ENCODE measurements at places on chromosomes 11 and 22.
A peak's percentile ranks its signal among the peaks of the same experiment; 100 is the strongest.

DNA sequence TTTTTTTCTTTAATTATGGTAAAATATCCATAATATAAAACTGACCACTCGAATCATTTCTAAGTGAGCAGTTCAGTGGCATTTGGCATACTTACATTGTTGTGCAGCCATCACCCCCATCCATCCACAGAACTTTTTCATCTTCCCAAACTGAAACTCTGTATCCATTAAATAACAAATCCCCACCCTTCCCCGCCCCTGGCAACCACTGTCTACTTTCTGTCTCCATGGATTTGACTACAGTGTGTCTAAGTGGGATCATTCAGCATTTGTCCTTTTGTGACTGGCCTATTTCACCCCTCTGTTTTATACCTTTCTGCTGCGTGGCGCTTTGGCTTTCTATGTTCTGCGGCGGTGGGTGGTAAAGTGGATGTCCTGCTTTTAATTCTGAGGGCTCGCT is 49.1 kb downstream of the RTN4R start:
- no peak for DNase-seq

GRCh38 chr22:32699686-32700085 is 101.8 kb upstream of the TIMP3 start:
- no peak for DNase-seq

GRCh38 chr11:108970221-108970991 is 305.5 kb downstream of the DDX10 start:
- no peak for DNase-seq

DNA sequence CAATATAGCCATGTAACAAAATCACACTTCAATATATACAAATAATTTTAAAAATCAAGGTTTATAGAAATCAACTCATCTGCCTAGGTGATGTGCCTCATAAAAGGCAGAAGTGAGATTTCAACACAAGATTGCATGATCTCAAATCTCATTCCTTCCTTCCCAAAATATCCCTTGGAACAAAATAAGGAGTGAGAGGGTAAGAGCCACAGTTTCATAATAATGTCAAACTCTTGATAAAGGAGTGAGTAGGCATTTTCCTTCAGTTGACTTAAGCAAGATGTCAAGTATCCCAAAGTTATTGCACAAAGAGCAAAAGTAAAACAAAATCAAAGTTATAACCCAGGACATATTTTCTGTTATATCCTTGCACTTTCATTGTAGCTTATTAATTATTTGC is 81.3 kb downstream of the C22orf31 start:
- DNase-seq: no peak

DNA sequence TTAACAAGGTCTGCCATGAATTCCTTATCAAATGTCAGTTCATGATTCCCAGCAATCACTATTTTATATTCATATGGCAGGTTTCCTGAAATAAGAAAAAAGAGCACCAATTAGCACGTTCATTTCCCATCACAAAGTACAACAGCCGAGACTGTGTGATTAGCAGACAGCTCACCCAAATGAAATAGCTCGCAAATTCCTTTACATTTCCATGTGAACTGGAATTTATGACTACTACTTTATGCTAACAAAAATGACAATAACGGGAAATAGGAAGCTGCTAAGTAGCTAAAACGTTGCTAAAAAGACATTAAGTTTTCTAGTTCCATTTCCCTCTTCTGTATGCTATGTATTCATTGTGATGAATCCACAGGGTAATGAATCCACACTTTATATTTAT is 90.7 kb downstream of the MPPED2 start:
- no peak for DNase-seq

GRCh38 chr11:77153276-77154185 is 25.5 kb downstream of the MYO7A start:
- DNase-seq: no peak

GRCh38 chr11:25710975-25711374 is 621.0 kb upstream of the ANO3 start:
- DNase-seq: no peak

- no peak for DNase-seq
Measured at GRCh38 chr11:13143486-13144297, 133.9 kb upstream of the BMAL1 start.

GRCh38 chr11:19018901-19019300 is 41.6 kb downstream of the MRGPRX2 start:
- peak; percentile 19 for DNase-seq

DNA sequence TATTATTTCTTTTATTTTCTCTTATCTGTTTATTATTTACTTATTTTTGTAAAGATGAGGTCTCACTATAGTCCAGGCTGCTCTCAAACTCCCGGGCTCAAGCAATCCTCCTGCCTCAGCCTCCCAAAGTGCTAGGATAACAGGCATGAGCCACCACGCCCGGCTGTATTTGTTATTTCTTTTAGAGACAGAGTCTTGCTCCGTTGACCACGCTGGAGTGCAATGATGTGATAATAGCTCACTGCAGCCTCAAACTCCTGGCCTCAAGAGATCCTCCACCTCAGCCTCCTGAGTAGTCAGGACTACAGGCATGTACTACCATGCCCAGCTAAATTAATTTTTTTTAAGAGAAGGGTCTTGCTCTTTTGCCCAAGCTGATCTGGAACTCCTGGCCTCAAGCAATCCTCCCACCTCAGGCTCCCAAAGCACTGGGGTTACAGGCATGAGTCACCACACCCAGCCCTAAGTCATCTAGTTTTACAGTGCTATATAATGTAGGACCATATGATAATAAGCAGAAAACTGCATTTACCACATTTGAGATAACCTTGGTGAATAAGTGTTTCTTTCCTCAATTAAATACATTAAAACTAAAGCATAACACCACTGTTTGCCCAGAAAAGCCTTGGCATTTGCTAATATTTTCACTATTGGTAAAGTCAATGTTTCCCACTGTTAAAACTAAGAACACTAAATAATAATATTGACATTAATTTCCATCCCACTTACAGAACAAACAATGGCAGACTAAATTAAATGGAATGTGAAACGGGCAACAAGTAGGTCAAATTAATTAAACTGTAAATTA is 127.5 kb downstream of the SIK3 start:
- DNase-seq: no peak

- no peak for DNase-seq
Measured at GRCh38 chr11:19433367-19433766, 192.6 kb upstream of the E2F8 start.

GRCh38 chr11:76313913-76314740 is 66.8 kb downstream of the THAP12 start:
- DNase-seq: peak; percentile 90

DNA sequence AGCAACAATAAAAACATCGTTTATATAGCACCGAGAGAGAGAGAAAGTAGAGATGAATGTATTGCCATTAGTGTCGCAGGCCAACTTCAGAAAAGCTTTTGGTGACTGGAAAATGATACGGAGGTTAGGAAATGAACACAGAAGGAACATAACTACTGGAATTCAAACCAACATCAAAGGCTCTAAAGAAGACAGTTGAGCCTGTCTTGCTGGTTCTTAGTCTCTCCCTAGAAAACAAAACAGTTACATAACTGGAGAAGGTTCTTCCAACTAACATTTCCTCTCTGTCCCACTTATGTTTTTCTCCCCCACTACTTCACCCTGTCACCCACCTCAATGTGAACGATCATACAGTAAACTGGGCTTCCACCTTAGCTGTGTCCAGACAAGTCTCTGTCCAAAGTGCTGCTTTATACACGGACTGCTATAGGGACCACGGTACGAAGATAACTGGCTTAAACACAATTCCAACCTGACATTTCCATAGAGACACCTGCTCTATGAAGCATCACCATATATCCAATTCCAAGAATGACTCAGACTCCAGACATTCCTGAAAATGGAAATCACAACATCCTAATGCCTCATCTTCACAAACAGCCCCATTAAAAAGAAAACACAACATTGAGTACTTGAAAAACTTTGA is 85.2 kb upstream of the ARHGAP32 start:
- no peak for DNase-seq

DNA sequence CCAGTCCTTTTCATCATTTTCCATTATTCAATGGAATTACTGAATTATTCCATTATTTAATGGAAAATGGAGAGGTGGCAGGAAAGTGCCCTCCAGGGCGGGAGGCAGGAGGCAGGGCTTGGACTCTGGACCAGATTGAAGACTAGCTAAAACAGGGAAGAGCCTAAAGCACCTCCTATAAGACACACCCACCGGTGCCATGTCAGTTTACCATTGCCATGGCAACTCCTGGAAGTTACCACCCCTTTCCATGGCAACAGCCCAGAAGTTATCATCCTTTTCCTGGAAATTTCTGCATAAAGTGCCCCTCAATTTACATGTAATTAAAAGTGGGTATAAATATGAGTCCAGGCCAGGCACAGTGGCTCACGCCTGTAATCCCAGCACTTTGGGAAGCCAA is 443.7 kb downstream of the TBC1D22A start:
- DNase-seq: no peak

GRCh38 chr11:111913997-111914396 is 1.5 kb downstream of the HSPB2 start:
- DNase-seq: no peak

- DNase-seq: no peak
Measured at GRCh38 chr22:44777364-44777755, 25.0 kb downstream of the ARHGAP8 start.

- no peak for DNase-seq
Measured at GRCh38 chr11:126914166-126914565, 86.4 kb downstream of the KIRREL3 start.

- peak; percentile 92 for DNase-seq
Measured at GRCh38 chr11:7673724-7674434, 579 bp upstream of the CYB5R2 start.

GRCh38 chr11:87432022-87432421 is 394.3 kb downstream of the TMEM135 start:
- no peak for DNase-seq

GRCh38 chr11:66084821-66085475 is 14.9 kb downstream of the PACS1 start:
- DNase-seq: no peak

DNA sequence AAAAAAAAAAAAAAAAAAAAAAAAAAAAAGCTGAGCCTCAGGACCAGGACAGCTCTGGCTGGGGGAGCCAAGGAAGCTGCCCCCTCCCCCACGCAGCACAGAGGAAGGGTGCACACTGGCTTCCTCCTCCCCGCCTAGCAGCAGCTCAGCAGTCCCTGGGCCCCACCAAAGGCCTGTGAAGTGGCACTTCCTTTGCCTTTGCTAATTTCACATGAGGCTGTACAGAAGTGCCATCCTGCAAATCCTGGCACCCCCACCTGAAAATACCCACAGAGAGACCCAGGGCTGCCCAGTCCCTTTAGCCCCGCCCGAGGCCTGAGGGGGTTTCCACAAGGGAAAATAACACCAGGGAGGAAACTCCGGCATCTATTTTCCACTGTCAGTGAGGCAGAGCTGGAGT is 3.9 kb downstream of the RHOG start:
- no peak for DNase-seq

DNA sequence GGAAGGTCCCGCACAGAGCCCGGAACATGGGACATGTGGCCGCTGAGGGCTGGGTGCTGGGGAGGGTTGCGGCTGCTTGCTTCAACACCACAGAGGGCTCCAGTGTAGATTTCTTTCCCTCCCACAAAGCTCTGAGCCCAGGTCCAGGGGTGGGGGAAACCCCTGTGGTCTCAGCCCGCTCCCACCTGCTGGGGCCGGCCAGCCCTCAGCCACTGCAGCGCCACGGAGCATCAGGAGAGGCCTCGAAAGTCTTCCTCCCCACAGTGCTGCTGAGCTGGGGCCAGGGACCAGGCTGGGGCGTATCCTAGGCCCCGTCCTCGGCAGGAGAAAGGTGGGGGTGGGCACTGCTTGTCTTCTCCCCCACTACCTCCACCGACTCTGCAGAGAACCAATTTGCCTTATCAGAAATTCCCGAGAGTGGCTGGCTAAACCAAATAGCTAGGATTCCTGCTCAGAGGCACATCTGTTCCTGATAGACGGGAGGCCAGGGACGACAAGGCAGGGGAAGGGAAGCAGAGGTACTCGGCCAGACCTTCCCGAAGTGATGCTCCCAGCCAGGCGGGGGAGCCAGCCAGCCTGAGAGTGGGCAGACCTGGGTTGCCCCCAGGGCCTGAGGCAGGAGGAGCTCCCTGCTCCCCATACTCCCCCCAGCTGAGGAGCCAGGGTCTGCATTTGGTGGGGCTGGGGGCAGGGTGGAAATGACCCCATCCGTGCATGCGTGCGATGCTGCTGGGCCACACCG is 18.7 kb downstream of the IGF2 start:
- peak; percentile 87 for DNase-seq

GRCh38 chr11:70530010-70530409 is 131.7 kb downstream of the CTTN start:
- no peak for DNase-seq

GRCh38 chr11:131353766-131354165 is 16.6 kb upstream of the NTM start:
- DNase-seq: no peak

DNA sequence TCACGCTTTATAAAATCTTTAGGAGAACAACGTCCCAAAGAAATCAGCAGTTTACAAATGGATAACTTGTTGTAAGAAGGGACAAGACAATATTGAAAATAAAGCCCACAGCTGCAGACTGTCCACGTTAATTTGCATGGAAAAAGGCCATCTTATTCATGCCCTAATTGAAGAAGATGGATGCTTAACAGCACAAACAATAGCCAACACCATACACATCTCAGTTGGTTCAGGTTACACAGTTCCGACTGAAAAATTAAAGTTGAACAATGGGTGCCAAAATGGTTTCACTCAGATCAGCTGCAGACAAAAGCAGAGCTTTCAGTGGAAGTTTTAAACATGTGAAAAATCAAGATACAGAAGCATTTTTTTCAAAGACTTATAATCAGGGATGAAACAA is 314.2 kb downstream of the RAB38 start:
- no peak for DNase-seq

GRCh38 chr11:129720994-129721393 is 94.7 kb upstream of the TMEM45B start:
- no peak for DNase-seq

DNA sequence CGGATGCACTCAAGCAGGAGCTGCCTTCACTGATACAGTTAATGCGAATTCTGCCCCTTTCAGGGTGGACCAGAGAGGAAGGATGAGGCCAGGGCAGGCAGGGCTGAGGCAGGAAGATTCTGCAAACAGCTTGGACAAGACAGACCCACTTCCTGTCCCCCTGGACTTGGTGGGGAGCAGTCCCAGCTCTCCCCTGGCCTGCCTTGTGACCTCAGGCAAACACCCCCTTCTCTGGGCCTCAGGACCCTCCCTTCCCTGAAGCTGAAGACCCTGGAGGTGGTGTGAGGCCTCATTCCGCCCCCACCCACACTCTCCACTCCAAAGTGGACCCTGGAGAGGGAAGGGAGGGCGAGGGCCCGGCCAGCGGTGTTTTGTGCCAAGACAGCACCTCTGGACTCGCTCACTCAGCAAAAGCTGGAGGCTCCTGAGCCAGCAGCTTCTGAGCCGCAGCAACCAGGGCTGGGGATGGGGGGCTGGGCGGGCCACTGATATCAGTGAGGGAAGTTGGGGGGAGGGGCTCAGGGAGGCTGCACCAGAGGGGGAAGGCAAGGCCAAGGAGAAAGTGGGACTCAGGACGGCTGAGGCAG is 8.5 kb downstream of the RAB3IL1 start:
- DNase-seq: peak; percentile 87

- no peak for DNase-seq
Measured at GRCh38 chr11:6596239-6596877, 7.1 kb downstream of the RRP8 start.
